ENCODE measurements at places on chromosomes 3 and 15. TPM values are rescaled to one million over a fixed set of nuclear protein-coding genes. Genes with fewer than 3 reads are reported as not detected.

NGRN gene
- 67.2 TPM for total RNA-seq

LMAN1L gene
- not detected for total RNA-seq

DNA sequence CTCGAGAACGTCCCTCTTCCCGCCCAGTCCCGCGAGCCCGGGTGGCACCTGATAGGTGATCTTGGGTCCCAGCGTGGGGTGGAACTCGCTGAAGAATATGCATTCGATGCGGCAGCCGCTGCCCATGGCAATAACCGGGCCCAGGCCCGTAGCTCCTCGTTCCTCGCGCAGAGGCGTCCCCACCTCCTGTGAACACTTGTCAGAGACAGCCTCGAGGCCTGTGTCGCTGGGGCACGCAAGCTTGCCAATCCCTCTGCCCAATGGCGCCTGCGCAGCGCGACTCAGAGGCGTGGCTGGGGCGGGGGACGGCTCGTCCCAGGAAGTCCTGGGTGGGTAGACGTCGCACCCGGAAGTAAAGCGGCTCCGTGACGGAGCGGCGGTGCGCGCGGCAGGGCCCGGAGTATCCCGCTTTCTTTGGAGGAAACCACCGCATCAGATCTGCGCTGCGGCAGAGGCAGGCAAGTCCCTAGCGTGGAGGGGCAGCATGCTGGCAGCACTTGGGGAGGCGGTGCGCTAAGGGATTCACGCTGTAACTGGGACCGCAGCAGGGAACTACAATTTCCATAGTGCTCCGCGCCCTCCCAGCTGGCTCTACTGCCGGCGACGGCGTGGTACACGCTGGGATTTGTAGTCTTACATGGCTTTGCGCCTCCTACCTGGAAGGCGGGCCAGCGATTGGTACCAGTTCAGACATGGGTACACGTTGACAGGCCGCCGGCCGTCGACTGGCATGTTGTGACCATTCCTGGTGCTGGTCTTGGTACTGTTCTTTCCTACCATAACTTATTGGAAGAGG is at the start of the genes CYB561D2 and NPRL2:
CYB561D2 (plus strand) TSS at position 336 of the 796 bp plus-strand sequence. CDS start 572 bp downstream, outside the sequence.
NPRL2 (minus strand) TSS at position 249 of the 796 bp plus-strand sequence; CDS start at position 126, 123 bp downstream.
- peak; percentile 87 for DNase-seq

UBA7 gene
- total RNA-seq = 69.4 TPM

DNA sequence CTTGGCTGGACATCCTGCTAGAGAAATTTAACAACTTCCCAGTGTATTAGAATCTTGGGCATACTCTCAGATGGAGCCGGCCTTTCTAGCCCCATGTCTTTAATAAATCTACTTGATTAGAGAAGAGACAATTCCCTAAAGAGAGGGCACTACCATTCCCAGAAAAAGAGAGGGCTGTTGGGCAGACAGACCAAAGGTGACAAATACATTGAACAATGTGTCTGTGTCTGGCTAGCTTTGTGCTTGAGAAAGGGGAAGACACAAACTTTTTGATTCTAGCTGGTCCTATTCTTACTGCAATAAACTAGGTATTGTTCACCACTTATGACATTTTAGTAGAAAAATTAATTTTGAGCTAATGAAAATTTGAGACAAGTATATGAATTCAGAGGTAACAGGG is 57.7 kb downstream of the DUT start:
- DNase-seq = no peak

DNA sequence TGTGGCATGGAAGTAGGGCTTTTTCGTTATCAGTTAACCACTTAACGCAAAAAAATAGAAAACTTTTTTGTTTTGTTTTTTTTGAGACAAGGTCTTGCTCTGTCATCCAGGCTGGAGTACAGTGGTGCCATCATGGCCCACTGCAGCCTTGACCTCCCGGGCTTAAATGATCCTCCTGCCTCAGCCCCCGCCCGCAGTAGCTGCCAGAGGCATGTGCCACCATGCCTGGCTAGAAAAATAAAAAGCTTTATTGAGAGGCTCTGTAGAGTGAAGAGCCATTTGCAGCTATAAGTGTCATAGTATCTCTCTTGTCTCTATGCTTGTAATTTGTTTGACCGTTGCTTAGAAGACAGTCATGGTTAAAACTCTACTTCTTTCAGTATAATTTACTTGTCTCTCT is 13.5 kb downstream of the PPP4R2 start:
- DNase-seq = no peak

CCDC13 gene
- total RNA-seq = 8.6 TPM

GRCh38 chr3:12316729-12317351 is 28.0 kb downstream of the PPARG start:
- DNase-seq = no peak

DNA sequence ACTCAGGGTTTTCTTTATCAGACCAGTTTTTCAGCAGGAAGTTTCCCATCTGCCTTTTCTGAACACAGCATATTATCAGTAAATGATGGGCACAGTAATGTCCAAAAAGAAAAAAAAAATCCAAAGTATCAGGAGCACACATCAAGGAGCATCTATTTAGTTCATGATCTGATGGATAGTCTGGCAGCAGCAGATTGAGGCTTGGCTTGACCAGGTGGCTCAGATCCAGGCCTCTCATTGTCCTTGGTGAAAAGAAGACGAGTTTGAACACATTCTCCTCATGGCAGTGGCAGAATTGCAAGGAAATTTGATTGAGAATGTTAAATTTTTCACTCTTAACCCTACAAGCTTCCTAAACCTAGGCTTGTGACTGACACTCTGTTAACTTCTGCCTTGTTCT is 192.9 kb downstream of the OXSM start:
- no peak for DNase-seq

- DNase-seq = no peak
Observed at GRCh38 chr3:31181661-31182060, 287.2 kb upstream of the GADL1 start.

MKRN2OS gene
- total RNA-seq = not detected

DNA sequence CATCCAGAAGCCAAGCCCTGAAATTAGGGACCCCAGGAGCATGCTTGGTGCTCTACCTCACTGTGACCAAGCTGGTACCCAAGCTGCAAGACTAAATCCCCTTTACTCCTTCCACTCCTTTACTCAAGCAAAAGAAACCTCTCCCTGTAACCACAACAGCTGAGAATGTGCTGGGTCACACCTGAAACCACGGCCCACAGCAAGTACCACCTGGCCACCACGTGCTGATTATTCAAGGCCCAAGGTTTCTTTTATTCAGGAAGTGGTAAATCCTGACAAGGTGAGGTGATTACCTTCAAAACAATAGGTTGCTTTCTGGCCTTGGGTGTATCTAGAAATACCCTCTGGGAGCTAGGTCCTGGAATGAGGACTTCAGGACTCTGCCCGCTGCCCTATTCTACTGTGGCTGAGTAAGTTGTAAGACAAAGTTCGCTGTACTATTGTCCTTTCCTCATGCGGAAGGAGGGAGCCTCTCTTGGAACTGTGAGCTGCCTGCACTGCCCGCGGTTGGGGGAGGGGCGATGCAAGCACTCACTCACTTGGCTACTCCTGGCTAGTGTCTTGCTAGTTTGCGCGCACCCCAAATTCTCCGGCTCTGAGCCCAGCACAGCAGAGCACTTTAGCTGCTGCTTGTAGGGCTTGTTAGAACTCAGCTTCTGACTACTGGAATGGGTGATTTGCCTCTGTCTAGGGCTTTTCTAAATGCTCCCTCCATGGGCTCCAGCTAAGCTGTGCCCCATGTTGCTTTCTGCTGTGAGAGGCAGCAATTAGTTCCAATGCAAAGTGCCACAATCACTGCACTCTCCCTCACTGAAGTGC is 487.1 kb upstream of the CNTN3 start:
- no peak for DNase-seq

DNA sequence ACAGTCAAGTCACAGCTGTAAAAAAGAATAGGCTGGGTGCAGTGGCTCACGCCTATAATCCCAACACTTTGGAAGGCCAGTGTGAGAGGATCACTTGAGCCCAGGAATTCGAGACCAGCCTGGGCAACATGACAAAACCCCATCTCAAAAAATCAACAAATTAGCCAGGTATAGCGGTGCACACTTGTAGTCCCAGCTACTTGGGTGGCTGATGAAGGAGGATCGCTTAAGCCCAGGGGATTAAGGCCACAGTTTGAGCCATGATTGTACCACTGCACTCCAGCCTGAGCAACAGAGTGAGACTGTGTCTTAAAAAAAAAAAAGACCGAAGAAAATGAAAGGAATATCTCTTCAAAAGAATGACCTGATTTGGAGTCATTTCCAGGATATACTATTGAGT is 6.6 kb downstream of the HERC1 start:
- no peak for DNase-seq

- DNase-seq = peak; percentile 73
Observed at GRCh38 chr15:45648521-45649200, 13.8 kb downstream of the SQOR start.

DNA sequence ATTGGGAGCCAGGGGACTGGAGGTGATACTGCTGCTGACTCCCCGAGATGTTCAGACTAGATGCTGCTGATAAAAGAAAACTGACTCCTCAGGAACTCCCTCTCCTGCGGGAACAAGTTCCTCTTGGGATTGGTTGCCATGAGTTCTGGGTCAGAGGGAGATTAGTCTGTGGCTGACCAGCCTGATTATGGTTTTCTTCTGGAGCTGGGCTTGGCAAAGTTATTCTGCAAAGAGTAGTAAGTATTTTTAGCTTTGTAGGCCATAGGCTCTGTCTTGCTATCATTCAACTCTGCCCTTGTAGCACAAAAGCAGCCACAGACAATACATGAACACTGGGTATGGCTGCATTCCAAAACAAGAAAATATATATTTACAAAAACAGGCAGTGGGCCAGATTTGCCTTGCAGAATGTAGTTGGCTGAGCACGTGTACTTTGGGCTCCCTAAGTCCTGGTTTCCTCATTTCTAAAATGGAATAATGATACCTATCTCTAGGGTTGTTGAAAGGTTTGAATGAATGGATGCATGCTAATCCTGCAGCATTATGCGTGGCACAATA is 796.8 kb downstream of the AGBL1 start:
- no peak for DNase-seq

KBTBD13 gene
- total RNA-seq = not detected

ARGFX gene
- total RNA-seq = not detected

DNA sequence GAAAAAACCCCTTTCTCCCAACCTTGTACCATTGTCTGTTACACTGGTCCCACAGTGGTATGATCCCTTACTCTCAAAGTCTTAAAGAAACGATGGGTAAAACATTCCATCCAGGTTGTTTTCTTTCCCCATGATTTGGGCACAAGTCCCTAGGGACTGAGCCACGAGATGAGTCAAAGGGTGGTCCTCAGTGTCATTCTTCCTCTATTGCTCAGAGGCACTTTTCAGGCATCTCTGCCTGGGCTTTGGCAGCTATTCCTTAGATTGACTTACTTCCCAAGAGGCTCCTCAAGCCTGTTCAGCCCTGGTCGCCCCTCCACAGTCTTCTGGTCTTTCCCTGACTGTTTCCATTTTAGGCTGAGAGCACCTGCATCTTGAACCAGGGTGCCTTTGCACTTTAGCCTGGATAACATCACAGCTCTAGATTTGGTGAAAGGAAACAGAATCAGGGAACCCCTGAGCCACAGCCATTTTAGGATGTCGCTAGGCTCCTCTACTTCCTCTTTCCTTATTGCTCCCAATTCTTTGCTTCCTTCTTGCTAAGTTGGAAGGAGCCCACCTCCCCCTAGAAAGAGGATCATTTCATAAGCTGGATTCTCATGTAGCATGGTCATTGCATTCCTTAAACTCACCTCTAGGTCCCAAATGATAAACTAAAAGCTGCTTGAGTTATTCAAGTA is 131.0 kb upstream of the TPRG1 start:
- peak; percentile 5 for DNase-seq

GRCh38 chr3:187995043-187995400 is 158.9 kb upstream of the LPP start:
- no peak for DNase-seq

- DNase-seq = no peak
Observed at GRCh38 chr3:87236093-87236492, 9.0 kb downstream of the CHMP2B start.

CCR1 gene
- 0.90 TPM for total RNA-seq

DUOXA2 gene
- not detected for total RNA-seq

- DNase-seq = no peak
Observed at GRCh38 chr3:41120460-41120859, 78.8 kb upstream of the CTNNB1 start.

DNA sequence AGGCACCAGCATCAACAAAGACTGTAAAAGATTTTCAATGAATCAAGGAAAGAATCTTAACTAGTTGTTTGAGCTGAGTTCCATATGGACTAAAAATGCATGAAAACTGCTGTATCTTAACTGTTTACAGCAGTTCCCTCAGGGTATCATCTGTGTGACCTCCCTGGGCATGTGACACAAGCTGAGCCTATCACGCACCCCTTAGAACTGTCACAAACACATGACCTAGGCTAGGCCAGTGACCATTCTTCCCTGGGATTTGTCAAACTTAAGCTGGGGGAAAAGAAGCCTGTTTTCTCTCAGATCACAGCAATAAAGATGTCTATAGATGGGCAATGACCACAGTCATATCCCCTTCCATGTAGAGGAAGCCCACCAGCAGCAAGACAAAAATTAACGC is 35.7 kb downstream of the IGF2BP2 start:
- no peak for DNase-seq

GABRB3 gene
- 2.2 TPM for total RNA-seq

- no peak for DNase-seq
Observed at GRCh38 chr3:48856469-48856868, 8.8 kb upstream of the PRKAR2A start.

DNA sequence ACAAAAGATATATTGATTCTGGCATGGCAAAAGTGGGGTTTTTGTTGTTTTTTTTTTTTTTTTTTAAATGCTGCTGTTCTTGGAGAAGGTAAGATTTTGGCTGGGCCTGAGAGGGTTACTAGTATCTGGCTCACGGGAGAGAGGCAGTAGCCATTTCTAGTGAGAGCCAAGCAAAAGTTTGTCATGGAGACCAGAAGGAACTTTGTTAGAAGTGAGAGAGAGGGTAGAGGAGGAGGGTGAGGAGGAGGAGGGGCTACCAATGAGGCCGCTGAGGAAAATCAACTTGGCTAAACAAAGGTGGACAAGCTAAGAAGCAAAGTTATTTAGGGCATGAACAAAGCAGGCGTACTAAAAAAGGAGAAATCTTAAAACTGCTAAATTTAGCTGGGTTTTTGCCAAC is 48.9 kb upstream of the STRIT1 start:
- no peak for DNase-seq

GRCh38 chr3:5384557-5385236 is 197.2 kb downstream of the EDEM1 start:
- no peak for DNase-seq

GRCh38 chr3:134258761-134259347 is 8.2 kb upstream of the RYK start:
- no peak for DNase-seq

Data from fibroblast of the aortic adventitia (primary cell).